AG09319 (cell line): ENCODE measurements at places on chromosomes 7 and 10.

- peak; percentile 67 for DNase-seq
Measured at GRCh38 chr7:2299131-2299829, 15.0 kb downstream of the SNX8 start.

DNA sequence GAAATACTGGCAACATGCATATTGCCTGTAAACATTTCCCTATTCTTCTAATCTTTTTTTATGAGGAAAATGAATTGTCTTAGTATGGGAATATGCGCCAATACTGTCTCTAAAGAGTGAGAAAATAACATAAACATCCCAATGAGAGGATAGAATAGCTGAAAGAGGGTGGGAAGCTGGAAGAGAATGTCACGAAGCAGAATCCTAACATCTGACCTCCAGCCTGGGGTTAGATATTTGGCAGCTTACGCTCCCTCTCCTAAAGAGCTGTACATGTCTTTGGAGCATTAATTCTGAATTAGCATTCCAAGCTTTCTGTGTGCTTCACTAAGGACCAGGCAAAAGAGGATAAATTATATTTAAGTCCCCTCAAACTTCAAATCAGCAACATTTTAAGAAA, 31.6 kb upstream of the SLC16A12 start:
- no peak for DNase-seq

DNA sequence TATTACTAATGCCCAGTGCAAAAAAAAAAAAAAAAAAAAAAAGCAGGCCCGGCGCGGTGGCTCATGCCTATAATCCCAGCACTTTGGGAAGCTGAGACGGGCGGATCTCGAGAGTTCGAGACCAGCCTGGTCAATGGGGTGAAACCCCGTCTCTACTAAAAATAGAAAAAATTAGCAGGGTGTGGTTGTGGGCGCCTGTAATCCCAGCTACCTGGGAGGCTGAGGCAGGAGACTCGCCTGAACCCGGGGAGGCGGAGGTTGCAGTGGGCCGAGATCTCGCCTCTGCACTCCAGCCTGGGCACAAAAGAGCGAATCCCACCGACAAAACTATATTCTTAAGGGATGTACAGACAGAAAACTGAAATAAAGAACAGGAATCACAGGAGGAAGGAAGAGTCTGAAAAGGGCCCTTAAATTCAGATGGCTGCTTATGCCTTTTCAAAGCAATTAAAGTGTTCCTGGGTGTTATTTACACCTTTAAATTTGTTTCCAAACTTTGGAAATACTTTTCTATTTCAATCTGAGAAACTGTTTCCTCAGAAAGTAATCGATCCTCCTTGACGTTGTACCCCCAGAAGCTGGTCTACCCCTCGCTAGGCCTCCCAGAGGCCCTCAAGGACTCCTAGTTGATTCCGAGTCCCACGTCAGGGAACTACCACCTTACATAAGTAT, 2.0 kb upstream of the KMT2E start:
- DNase-seq: no peak

DNA sequence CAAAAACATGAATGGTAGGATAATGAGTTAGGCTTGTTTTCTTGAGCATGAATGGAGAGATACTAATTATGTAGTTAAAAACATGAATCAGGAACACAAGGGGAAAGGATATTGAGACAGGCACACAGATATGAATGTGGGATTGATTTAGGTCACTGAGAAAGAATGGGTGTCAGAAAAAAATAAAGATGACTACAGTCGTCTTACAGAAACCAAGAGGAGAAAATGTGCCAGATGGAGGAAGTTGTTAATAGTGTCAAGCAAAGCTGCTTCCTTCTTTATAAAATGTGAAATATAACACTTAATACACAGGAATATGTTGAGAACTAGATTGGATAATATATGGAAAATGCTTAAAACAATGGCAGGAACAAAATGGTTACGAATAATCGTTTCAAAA, 173.3 kb upstream of the BET1 start:
- DNase-seq: no peak

GRCh38 chr7:2012981-2013380, 219.8 kb downstream of the MAD1L1 start:
- no peak for DNase-seq

DNA sequence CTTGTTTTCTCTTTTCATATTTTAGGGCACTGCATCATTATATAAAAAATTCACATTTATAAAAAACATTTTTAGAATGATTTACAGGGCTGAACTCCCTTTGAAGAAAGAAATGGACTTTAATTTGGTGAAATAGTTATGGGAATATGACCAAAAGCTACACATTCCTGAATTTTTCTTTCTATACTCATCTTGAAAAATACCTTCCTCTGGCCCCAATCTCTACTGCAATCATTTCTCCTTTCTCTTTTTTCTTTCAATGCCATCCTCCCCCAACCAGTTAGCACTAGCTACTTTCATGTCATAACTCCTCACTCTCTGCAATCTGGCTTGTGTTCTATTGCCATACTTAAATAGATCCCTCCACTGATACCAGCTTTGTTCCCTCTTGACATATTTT, 6.2 kb downstream of the WNT8B start:
- no peak for DNase-seq

- peak; percentile 24 for DNase-seq
Measured at GRCh38 chr7:36487756-36488336, 98.2 kb downstream of the ANLN start.

- DNase-seq: no peak
Measured at GRCh38 chr10:125236091-125236490, 75.7 kb upstream of the CTBP2 start.

DNA sequence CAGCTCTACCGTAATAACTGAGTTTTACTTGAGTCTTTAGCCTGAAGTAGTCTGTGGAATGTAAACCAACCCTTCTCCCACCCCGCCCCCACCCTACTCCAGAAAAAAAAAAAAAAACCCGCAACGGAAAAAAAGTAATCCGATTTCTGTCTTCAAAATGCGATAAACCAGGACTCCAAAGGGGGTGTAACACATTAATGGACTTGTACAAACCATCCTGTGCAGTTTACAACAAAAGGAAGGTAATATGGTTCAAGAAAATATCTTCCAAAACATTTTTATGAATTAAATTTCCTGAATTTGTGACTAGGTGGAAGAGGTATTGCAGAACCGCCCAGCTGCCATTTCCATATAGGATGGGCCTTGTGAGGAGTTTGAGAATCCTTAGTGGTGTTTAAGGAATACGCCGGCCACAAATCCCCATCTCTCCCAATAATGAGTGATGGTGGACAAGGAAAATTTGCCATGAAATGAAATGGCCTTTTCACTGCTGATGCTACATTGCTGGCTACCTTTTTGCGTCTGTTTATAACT, 10.6 kb downstream of the SKIDA1 start:
- no peak for DNase-seq

DNA sequence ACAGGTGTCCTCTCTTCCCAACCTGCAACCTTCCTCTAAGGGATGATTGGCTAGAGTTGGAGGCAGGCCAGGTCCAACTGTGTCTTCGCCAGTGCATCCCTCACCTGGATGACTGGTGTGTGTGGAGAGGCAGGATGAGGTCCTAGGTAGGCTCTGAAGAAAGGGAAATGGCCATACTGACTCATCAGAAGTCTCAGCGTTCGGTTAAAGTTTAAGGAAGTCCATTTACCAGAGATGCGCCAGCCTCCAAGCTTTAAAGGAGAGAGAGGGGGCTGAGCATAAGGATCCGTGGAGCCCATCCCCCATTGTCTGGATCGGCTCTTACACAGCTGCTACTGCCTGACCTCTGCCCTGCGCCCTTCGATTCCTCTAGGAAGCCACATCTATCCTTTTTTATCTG, 4.4 kb downstream of the KEL start:
- no peak for DNase-seq

DNA sequence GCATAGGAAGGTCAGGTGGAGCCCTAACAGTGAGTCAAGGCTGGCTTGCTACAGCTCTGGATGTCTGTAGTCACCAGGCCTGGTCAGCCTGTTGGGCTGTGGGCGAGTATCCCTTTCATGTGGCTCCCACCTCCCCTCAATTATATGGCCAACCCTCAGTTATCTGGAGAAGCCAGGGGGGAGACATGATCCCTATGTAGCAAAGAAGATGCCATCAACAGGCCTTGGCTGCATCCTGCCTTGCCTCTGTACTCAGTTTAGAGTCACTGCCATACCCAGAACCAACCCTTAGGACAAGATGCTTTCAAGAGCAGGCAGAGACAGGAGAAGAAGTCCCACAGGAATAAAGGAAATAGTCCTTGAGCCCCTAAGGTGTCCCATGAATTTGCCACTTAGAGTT, 763.9 kb downstream of the GRID1 start:
- no peak for DNase-seq

DNA sequence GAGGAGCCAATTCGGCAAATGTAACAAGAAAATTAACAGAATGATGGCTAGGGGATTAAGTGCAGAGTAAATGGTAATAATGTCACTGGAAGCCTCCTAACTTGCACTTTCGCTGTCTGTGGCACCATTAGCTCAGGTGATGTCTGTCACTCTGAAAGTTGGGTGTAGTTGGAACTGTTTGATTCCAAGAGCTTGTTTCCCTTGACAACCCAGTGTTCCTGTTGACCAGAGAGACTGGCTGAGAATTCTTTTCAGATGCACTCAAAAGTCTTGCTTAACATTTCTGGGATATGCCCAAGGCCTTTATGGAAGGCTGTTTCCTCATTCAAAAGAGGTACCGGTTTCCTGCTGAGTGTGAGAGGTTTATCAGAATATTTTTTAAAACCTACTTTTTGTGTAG, 49.6 kb downstream of the PLPP4 start:
- DNase-seq: no peak
